ENCODE measurements at places on chromosomes 3 and 15.

GRCh38 chr15:70037292-70037640, 60.5 kb downstream of the TLE3 start:
- DNase-seq, result no peak

DNA sequence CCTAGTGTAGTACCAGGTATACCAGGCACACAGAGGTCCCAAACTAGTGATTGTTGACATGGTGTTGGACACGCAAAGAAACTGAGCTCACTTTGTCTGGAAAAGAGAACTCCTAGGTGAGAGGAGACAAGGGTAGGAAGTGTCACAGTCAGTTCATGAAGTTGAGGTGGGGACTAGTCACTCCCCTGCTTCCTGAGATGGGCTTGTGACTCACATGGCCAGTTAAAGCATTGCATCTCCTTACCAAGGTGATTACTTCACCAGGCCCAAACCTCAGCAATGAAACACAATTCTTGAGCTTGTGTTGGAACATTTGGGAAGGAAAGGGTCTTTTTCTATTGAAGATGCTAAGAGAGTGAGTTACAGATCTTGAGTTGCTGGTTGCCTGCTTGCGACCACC, 49.2 kb upstream of the RAD18 start:
- no peak for DNase-seq

DNA sequence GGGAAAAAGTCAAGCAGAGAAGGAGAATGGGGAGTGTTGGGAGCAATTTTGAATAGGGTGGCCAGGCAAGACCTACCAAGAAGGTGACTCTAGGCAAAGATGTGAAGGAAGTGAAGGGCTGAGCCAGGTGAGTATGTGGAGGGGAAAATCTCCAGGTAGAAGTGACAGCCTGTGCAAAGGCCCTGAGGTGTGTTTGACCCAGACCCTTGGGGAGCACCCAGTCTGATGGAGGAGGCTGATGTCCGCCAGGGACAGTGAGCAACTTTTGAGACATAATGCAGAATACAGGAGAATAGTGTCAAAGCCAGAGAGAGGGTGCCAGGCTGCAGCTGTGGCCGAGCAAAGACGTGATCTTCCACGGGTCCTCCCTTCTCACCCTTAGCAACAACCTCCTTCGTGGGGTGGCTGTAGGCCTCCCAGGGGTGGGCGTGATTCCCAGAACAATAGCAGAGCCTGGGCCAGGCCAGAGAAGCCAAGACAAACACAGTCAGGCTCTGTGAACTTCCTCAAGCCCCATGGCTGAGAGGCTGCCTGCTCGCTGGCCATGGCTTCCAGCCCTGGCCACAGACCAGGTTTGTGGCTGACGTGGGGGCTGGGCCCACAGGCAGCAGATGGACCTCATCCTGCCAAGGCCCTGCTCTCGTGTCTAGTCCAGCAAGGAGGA, 58.1 kb downstream of the SLC6A6 start:
- no peak for DNase-seq

- DNase-seq, result no peak
These were observed 177.0 kb downstream of the PDCD6IP start for GRCh38 chr3:33975463-33975862.

GRCh38 chr3:134622806-134623365, 27.9 kb downstream of the KY start:
- no peak for DNase-seq

- DNase-seq, result no peak
These were observed 298.5 kb downstream of the GBE1 start for GRCh38 chr3:81462921-81463320.

DNA sequence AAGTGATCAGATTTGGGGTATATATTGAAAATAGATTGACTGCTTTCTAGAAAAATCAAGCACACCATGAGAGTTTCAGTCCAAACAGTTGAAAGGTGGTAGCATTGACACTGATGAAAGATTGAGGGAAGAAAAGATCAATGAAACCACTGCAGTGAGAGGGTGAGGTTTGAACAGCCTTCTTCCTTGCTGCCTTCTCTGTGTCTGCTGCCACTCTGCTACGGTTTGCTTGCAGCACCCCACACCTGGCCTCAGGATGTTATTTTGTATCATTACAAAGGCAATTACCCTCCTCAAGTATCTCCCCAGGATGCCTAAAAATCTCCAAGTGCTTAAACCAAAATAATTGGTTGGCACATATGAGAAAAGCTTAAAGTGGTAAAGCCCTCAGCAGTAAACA, 683.6 kb upstream of the ARPP21 start:
- no peak for DNase-seq

GRCh38 chr3:41603807-41604206, 358.1 kb downstream of the ULK4 start:
- no peak for DNase-seq

GRCh38 chr3:61237858-61238257, 13.4 kb downstream of the FHIT start:
- DNase-seq, result no peak

Measured in activated effector memory CD4-positive, alpha-beta T cell treated with Interleukin-2 at 50 U/mL for 16 hours (primary cell).